ENCODE measurements at places on chromosomes 6 and 20.
A peak's percentile ranks its signal among the peaks of the same experiment; 100 is the strongest.

GRCh38 chr6:124679387-124679786 lies 282.9 kb upstream of the RNF217 start:
- DNase-seq = no peak

GRCh38 chr6:378958-379409 lies 12.6 kb upstream of the IRF4 start:
- DNase-seq = no peak

GRCh38 chr6:44785130-44785529 lies 397.6 kb downstream of the CDC5L start:
- DNase-seq = no peak

DNA sequence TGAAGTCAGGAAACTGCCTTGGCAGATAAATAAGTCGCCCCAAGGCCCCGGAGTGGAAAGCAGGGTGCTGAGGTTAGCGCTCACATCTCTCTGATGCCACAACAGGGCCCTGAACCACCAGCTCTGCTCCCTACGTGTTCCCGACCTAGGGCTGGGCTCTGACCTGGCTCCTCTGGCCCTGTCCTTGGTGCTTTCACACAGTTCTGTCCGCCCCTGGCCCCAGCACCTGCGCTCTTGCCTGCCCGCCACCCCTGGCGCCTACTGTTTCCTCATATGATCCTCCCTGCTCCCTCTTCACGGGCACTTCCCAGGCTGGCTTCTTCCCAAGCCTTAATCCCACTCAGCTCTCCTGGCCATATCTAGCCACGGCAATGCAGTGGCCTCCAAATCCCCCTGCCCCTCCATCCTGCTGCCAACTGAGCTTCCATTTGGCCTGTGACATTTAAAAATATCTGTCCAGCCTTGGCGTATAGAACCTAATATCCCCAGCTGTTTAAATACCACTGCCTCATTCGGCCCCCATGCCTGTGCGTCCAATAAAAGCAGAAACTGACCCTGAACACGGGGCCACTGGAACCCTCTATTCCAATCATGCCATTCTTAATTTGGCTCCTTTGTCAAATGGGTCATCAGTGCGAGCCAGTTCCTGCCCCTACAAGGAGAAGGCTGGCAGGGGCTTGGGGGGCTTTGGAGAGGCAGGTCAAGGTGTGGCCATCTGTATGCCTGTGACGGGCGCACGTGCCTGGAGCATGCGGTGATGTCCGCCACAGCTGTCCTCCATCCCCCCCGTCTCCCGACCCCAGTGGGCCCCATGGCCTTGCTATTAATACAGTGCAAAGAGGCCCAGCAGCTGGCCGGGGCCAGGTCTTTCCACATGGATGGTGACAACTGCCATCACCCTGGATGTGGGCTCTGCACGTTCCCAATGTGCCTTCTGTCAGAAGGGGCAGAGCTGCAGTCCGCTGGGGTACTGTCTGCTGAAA lies 27.7 kb downstream of the GNAS-AS1 start:
- DNase-seq = no peak

DNA sequence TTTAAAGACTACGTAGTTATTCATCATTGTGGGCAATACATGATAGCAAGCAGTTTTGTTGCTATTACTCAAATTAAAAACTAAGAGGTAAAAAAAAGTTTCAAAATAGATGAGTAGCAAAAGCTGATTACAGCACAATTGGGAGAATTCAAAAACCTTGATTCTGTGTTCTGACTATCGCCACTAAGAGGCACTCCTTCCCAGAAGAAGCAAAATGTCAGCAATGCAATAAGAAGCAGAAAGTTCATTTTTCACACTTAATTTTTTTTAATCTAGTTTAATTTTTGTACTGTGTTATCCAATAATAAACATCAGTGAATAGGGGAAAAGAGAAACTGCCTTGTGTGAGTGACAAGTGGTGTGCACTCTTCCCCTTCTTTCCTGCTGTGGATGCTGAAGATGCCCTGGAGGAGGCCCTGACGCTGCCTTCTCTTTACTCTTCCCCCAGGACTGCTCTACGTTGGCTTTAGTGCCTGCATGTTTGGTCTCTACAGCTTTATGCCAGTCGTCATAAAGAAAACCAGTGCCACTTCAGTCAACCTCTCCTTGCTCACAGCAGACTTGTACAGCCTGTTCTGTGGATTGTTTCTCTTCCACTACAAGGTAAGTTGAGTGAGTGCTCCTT lies 263.2 kb upstream of the PLN start:
- no peak for DNase-seq

GRCh38 chr20:25272223-25273000 lies 24.5 kb downstream of the PYGB start:
- no peak for DNase-seq

- DNase-seq = no peak
Measured at GRCh38 chr6:34546551-34547321, 9.4 kb downstream of the SPDEF start.

DNA sequence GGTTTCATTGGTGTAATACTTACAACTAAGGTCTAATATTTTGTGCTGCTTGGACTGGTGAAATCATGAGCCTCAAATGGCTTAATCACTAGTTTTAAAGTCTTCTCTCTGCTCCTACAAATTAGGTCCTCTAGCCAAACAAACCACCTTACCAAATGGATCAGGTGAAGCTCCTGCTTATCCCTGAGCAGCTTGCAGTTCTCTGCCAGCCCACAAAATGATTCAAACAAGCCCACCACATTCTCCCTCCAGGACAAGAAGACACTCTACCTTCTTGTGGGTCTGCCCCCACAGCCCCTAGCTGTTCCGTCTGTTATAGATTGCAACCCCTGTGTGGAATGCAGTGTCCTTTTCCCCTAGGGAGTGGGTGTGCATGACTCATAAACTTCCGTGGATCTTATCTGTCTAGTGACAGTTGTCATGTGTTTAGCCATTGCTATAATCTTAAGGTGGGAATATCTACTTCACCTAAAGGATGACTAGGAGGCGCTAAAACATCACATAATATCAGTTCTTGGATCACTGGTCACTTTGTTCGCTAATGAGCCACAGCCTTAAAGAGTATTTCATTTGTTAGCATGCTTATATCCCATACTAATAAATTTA lies 940.5 kb upstream of the MANEA start:
- no peak for DNase-seq

DNA sequence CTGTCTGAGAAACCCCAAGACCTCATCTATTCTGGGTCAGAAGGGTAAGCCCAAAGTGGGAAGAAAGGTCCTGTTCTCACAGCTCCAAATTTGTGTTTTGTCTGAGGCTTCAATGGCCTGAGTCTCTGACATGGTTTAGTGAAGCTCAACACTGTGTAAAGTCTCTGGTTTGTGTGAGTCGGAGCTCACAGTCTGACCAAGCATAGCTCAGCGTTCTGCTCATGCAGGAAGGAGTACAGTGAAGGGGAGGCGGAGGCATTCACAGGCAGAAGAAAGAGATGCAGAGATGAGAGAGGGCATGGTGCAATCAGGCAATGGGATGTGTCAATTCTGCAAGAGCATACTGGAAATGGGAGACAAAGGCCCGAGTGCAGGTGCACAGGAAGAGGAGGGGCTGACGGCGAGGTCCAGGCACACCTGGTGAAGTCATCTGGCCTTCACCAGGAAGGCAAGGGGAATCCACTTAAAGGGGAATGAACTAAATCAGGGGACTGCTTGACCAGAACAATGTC lies 463.0 kb upstream of the AGPAT4 start:
- no peak for DNase-seq

DNA sequence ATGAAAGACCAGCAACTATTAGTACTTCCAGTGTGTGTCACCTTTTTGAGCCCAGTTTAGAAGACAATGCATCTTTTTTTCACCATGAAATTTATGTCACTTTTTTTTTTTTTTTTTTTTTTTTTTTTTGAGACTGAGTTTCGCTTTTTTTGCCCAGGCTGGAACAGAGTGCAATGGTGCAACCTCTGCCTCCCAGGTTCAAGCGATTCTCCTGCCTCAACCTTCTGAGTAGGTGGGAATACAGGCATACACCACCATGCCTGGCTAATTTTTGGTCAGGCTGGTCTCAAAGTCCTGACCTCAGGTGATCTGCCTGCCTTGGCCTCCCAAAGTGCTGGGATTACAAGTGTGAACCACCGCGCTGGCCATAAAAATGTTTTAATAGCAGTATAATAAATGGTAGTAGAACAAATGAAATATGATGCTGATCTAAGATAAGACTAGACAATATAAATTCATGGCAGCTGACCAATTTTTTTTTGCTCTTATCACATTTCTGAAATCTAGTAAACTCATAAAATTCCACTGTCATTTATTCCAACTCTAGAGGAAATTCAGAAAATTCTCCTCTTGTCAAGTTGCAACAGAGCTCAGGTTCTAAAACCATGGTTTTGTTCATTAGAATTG lies 21.3 kb downstream of the NHSL1 start:
- DNase-seq = no peak

DNA sequence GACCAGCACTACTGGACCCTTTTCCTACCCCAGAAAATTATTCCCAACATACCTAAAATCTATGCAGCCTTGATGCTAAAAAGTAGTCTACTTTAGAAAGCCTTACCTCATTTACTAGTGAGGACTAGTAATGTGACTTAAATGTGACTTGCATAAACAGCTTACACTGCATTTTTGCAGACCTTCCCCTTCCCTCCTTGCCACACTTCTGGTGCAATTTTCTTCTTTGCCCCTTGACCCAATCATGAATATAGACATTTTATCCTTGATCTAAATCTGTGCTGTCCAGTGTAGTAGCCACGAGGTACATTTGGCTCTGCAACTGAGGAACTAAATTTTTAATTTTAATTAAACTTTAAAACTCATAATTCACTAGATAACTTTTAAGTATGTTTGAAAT lies 7.0 kb upstream of the ZKSCAN8 start:
- DNase-seq = no peak

- peak; percentile 60 for DNase-seq
Measured at GRCh38 chr6:131400054-131400778, 172.8 kb upstream of the ARG1 start.

DNA sequence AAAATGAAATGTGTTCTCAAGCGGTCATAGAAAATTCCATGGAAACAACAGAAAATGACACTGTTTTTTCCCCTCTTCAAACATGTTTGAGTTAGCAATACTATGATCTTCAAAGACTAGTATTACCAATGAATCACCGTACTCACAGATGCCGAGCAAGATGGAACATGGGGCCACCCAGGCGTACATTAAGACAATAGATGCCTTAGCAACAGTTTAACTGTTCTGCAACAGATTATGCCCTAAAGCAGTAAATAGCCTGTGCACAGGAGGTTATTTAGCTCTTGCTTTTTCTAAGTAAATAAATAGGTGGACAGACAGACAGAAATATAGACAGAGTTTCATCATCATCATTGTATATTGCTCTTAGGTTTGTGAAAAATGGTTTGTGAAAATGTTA lies 284.0 kb upstream of the DEFB112 start:
- no peak for DNase-seq

DNA sequence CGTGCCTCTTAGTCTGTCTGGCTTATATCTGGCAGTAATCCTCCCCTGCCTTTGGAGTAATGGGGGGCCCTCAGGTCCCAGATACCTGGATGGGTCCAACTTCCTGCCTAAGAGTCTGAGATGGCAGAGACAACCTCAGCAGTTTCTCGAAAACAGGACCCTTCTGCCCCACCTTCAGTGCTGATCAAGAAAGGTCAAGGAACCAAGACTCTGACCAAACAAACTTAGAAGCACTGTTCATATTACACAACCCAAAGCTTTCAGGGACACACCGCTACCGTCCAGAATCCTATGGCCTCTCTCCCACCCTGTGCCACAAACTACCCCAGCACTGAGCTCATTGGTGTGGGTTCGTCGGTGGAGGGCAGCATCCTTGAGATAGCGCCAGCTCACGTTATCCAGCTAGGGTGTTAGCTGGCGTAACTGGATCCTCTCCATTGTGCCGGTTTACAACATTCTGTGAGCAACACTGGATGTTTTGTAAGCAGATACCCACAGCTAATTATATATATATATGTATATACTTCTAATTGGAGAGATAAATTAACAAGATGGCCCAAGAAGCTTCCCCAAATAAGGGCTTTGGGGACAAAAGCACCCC lies 7.6 kb upstream of the TMC2 start:
- no peak for DNase-seq

GRCh38 chr6:106339334-106340029 lies 13.9 kb upstream of the ATG5 start:
- peak; percentile 11 for DNase-seq

DNA sequence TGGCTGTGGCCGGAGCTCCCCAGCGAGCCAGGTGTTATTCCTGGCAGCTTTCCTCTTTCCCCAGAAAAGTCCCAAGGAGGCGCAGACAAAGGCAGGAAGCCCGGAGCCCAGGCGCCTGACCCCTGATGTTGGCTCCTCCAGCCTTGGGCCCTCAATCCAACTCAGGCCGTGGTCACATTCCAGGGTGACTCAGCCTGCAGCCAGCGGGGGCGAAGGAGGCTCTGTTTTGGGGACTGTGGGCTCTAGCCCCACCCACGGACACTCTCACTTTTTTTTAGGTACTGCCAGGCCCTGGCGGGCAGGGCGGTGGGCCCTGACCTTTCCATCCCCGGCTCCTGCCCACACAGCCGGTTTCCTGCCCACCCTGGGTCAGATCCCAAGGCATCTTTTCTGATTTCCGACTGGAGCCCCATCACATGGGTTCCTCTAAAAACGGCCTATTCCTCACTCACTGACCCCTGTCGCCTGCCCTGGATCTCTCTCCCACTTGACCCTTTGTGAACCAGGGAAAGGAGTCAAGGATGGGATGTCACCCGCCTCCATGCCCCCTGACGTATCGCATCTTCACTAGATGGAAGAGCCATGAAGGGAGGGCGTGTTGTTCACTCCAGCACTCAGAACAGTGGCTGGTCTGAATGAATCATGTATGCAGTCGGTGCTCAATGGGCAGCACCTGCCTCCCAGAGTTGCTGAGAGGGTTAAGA lies 5.5 kb downstream of the PTGIS start:
- no peak for DNase-seq

DNA sequence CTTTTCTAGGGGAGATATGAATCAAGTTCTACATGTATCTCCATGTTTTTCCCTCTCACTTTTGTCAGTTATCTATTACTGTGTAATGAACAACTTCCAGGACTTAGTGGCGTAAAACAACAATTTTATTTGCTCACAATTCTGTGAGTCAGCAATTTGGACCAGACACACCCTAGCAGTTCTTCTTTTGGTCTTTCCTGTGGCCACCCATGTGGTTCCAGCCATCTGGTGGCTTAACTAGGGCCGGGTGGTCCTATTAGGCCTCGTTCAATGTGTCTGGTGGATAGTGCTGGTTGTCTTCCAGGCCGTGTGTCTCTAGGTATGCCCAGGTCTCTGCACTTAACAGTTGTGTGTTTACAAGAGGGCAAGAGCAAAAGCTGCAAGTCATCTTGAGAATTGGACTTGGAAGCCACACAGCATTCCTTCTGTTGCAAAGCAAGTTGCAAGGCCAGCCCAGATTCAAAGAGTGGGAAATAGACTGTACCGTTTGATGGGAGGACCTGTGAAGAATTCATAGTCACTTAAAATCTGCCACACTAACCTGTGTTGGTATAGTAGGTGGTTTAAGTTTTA lies 20.8 kb upstream of the SLC35D3 start:
- no peak for DNase-seq

DNA sequence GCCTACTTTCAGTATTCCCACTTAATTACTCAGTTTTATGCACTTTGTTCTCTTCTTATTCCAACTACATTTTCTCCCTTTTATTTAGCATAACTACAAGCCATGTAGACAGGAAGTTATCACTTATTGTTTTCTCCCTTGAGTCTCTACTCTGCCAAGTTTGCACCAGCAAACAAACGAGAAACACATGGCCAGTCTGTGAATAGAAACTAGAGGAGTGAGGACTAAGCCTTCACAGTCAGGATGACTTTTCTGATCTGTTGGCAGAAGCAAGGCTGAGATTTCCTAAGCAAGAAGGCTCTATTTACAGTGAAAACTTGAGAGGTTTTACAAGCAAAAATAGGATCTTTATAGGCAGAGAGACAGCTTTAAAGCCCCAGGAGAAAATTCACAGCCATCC lies 69.8 kb upstream of the TINAG start:
- peak; percentile 71 for DNase-seq

GRCh38 chr20:6975311-6975710 lies 207.8 kb downstream of the BMP2 start:
- DNase-seq = no peak

All from AG09319 (cell line).